ENCODE measurements at places on chromosomes 11 and 22.

DNA sequence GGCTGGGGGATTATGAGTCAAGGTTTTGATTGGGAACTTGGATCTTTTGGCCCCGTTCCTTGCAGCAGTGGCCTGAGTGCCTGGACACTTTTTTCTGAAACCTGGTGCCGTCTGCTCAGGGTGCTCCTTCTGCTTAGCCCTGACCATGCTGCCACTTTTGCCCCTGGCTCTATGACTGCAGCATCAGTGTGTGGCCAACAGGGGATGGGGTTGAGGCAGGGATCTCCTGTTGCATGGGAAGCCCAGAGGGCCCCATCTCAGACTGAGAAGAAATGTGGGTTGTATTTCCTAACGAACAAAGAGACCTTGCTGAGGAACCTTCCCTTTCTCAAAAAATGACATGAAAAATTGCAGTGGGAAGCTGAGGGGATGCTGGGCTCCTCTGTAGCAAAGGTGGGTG, 18.7 kb downstream of the POU2F3 start:
- no peak for DNase-seq

- DNase-seq: no peak
These were observed 93.9 kb upstream of the PITPNB start for GRCh38 chr22:28012832-28013460.

DNA sequence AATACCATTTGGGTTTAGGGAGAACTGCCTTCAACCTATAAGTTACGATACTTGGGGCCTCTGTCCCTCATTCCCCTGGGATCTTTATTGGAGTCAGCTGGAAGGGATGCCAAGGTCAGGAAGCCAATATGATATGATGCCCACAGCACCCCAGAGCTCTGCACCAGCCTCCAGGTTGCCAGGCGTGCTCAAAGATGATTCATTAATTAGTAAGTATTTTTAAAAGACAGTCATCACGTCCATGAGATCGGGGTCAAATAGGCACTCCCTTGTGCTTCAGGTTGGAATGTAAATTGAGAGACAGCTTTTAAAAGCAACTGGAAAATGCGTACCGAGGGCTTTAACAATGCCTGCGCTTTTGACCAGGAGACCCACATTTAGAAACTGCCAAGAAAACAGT, 57.0 kb upstream of the CD5 start:
- no peak for DNase-seq

GRCh38 chr11:71223081-71223405, 29.3 kb downstream of the SHANK2 start:
- no peak for DNase-seq

DNA sequence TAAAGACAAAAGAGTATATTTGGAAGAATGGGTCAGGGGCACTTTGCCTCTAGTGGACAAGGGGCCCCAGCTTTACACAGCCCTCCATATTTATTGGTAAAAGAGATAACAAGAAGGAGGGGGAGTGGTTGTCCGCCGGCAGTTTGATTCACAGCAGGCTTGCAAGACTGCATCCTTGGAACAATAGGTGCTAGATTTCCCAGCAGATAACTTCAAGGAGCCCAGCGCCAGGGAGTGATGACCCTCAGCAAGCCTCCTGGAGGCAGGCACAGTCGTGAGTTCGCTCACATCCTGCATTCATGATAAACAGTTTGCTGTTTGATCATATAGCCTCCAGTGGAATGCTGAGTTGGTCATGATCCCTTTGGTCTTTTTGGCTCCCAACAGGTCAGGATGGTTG, 67.8 kb upstream of the INCENP start:
- DNase-seq: no peak

Measured in stimulated activated CD8-positive, alpha-beta memory T cell treated with anti-CD3 and anti-CD28 coated beads, Interleukin-15, amount 100 ng/mL, for 4 hours (primary cell).